ENCODE measurements at places on chromosomes 11 and 22.

GRCh38 chr11:27646051-27646818 is 54.0 kb downstream of the BDNF start:
- DNase-seq = no peak

DNA sequence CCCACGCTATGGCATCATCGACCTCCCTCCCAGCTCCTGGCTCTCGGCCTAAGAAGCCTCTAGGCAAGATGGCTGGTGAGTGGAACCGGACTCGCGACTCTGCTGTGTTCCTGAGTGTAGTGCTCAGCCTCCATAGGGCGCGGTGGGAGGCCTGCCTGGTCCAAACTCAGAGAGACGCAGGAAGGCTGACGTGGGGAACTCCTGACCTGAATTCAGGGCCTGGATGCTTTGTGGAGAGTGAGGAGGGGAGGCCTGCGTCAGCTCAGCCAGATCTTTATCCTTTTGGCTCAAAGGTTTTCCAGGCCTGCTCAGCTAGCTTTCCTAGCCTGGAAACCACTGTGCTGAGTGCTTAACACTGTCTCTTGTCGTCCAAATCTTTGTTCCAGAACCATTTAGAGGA is 8.0 kb downstream of the TIRAP start:
- DNase-seq = no peak

DNA sequence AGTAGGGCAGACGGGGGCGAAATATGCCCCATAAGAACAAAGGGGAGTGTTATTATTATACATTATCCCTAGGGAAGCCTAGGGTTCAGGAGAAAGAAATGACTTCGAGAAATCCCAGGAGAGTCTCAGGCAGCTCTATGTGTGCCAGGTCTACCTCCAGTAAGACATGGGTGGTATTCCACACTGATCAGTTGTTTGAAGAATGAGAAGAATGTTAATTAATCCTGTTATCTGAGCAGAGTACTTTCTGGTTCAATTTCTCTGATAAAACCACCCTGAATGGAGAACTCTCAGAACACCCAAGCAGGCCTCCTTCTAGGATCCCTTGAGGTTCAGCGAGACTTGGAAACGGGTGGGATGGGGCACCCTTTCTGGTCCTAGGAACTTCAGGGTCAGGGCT is 46.2 kb downstream of the PRR5L start:
- DNase-seq = no peak

GRCh38 chr11:33804471-33804870 is 30.2 kb upstream of the FBXO3 start:
- DNase-seq = no peak

GRCh38 chr11:35066783-35067423 is 72.1 kb upstream of the CD44 start:
- no peak for DNase-seq

GRCh38 chr11:15941206-15941770 is 415.1 kb downstream of the SOX6 start:
- DNase-seq = peak; percentile 16

DNA sequence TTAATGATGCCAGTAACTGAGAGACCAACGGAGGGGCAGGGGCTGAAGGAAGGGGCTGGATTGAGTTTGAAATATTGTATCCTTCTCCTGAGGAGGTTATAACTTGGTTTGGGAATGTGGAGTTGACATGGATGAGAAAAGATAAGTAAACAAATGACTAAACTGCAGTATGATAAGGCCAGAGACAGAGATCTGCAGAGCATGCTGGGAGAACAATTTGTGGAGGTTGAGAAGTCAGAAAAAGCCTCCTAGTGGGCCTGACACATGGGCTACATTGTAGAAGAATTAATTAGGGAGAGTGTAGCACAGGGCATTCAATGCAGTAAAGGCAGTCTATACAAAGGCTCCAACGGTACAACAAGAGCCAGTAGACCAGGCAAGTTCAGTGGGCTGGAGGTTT is 55.9 kb downstream of the SPON1 start:
- DNase-seq = no peak

- no peak for DNase-seq
Observed at GRCh38 chr22:46407748-46408147, 72.2 kb downstream of the TRMU start.

- DNase-seq = no peak
Observed at GRCh38 chr22:17402293-17402692, 33.0 kb downstream of the CECR2 start.

DNA sequence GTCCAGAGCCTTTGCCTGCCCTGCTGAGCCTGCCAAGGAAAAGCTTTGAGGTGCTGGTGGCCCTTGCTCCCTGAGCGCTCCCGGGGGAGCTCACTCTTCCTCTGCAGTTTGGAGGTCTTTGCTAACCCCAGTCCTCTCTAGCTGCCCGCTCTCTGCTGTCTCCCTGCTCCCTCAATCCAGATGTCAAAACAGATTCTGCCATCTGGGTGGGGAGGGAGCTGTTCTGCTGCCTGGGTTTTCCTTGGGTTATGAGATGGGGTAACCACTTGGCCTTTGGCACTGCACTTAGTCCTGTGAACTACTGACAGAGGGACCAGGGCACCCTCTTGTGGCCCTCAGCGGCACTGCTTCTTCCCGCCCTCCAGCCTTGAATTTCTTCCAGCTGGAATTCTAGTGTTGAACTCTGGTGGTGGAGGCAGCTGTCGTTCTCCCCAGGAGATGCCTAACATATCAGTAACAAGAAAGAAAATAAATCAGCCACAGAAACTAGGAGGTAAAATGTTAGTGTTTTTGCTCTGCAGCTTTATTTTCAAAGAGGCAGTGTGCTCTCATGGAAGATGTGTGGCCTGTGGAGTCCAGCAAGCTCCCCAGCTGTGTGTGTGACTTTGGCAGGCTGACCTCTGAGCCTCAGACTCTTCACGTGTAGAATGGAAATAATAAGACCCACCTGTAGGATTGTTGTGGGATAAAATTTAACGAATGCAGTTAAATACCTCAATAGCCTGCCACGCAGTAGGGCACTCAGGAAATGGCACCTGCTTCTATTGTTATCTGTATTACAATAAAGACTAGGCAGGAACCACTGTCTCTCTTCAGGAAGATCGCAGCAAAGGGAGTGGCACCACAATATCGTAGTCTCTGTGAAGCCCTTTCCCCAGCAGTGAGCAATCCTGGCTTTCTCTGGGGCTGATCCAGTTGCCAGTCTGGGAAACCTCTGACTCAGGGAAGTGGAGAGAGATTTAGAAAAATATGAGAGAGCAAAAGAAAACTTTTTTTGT is 23.4 kb downstream of the ARFGAP2 start:
- DNase-seq = peak; percentile 47

GRCh38 chr22:38724926-38725571 is 19.3 kb downstream of the GTPBP1 start:
- DNase-seq = no peak

DNA sequence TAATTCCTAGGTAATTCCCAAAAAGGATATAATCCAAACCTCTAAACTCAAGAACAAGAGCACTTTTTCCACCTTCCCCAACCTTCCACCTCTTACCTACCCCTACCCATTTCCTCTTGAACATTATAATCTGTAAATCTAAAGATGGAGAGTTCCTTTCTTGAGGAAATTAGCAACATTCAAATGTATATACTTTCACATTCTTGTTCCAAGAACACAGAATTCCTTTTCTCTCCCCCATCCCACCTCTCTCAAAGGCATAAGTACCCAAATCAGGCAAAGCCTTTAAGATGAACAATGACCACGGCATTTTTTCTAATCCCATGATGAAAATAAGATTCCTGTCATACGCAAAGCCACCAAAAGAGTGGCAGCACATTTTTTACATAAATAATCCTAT is 18.3 kb downstream of the RRAS2 start:
- no peak for DNase-seq

GRCh38 chr22:25853501-25854284 is 111.7 kb downstream of the MYO18B start:
- DNase-seq = no peak

DNA sequence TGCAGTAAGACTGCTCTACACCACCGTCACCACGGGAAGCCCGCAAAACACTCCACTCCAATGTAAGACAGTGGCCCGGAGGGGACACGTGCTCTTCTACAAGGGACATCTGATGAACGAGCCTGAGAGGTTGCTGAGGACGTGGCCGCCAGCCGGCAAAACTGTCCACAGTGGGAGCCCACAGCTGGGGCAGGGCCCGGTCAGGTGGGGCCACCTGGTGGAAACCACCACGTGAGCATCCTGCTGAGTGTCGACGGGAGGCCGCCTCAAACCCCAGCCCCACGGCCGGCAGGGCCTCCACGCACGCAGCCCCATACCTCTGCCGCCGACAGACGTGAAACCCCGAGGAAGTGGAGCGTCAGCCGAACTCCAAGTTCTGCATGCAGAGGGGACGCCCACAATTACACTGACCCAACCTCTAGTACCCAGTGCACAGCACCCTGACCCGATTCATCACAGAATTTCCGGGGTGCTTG is 42.6 kb downstream of the BRD1 start:
- DNase-seq = no peak

- no peak for DNase-seq
Observed at GRCh38 chr22:49017482-49018329, 810.0 kb downstream of the BRD1 start.

DNA sequence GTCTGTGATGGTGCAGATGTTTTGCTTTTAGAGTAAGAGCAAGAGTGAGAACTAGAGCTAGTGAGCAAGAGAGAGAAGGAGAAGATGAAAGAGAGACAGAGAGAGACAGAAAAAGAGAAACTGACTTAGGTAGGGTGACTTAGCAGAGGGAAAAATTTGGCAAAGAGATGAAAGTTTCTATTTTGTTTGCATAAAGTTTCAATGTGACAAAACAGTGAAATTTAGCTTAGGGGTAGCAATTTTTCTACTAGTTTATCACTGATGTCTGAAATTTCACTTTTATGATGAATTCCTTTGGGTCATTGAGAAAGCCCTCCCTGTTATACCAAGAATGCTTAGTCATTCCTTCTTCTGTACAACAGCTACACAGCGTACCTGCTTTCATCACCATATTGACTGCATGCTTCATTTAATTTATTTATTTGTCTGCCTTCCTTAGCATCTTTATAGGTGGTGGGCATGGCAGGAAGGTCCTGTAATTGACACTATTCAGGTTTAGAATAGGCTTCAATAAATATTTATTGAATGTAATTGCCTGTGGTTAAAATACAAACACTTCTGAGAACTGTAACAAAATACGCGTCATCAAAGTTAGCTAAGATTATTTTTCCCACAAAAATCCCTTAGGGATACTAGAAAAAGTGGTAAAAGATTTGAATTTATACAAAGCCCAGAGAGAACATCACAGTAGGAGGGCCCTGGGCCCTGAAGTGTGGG is 19.9 kb upstream of the CTSC start:
- DNase-seq = no peak

DNA sequence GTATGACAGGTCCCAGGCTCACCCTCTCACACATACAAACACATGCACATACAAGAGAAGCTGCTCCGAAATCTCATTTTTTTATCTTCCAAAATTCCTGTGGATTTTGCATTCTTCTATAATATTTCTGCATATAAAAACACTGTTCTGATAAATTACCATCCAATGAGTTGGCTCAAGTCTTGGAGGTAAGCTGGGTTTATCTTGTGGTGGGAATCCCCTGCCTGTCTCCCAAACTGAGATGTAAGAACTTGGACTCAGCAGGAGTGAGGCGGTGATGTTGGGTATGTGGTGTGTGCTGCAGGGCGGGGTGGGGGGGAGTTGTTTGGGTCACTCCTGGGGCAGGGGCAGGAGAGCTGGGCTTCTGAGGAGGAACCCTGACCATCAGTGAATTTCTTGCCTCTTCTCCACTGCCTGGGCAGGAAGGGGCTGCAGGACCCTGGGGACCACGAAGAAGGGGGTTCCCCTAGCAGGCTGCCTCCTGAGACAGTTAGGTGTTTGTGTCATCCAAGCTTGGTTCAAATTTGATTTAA is 6.8 kb upstream of the P2RY6 start:
- DNase-seq = no peak

GRCh38 chr11:67280341-67280787 is 8.7 kb upstream of the ANKRD13D start:
- no peak for DNase-seq

DNA sequence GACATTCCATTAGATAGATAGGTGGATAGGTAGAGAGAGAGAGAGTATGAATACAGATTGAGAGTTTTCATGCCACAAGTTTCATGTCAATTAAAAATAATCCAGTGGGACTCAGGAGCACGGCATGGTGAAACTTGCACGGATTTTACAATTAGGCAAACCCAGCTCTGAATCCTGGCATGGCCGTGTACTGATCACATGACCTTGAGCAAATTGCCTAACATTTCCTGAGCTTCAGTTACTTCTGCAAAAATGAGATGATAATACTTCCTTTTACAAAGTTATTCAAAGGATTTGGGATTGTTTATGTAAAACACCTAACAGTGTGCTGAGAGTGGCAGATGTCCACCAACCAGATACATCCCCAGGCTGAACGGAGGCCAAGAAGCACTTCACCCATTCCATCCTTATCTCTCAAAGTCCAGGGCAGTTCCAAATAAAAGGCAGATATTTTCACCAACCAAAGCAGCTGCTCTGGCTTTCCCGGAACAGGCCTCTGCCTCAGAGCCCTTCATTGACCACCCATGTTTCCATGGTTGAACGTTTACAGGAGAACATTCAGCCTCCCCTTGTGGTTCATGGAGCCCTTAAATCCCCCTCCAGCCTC is 17.9 kb downstream of the APLNR start:
- DNase-seq = no peak

DNA sequence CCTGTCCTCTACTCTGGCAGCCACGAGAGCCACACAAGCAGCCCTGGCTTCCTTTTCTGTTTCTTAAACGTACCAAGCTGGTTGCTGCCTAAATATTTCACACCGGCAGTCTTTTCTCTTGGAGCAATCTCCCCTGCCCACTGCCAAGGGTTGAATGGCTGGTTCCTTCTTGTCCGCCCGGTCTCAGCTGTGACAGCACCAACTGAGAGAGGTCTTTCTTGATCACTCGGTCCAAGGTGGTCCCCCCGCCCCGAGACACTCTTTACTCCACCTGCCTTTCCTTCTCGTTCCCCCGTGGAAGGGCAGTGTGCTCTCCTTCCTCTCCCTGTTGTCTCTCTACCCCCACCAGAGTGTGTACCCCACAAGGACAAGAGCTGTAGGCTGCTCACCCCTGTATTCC is 33.7 kb upstream of the IGSF9B start:
- DNase-seq = no peak

GRCh38 chr11:27898166-27898565 is 197.9 kb upstream of the BDNF start:
- DNase-seq = no peak

GRCh38 chr11:108223348-108224149 is 682 bp downstream of the ATM start:
- DNase-seq = no peak

- no peak for DNase-seq
Observed at GRCh38 chr22:23684561-23685031, 6.2 kb upstream of the RGL4 start.

DNA sequence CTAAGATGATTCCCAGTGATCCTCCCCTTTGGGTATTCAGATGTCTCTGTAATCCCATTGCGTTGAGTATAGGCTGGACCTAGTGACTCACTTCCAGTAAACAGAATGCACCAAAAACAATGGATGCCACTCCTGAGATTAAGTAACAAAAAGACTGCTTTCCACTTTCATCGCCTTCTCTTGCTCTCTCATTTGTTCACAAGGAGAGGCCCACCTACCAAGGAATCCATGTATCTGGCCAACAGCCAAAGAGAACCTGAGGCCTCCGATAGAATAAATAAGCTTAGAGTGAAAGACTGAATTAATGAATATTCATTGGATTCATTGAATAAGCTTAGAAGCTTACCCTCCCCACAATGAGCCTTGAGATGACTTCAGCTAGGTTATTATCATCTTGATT is 454.6 kb downstream of the KCNA4 start:
- no peak for DNase-seq
